AG09309 (cell line): ENCODE measurements at places on chromosomes 1 and 21.

DNA sequence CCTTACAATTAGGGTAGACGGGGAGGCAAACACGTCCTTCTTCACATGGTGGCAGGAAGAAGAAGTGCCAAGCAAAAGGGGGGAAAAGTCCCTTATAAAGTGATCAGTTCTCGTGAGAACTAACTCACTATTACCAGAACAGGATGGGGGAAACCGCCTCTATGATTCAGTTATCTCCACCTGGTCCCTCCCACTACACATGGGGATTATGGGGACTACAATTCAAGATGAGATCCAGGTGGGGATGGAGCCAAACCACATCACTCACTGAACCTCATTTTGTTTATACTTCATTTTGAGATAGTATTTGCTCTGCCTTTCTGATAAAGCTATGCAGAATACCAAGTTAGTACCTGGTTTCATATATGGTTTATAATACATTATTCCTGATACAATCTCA lies 26.5 kb downstream of the APP start:
- DNase-seq: no peak

DNA sequence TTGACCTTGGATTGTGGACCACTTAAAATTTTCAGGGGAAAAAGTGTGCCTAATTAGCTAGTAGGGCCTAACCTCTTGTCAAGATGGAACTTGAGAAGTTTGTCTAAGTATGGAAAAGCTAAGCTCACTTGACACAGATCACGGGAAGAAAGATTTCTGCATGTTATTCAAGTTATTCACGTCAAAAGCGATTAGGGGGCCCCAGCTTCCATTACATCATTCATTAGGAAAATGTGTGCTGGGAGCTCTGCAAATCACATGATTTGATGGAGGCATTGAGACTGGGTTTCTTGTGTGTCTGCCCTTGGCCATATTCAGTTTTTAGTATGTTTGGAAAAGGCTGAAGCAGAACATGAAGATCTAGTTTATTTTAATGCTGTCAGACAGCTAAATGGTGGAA lies 15.5 kb upstream of the POGZ start:
- no peak for DNase-seq

- DNase-seq: no peak
Observed at GRCh38 chr1:110242731-110243130, 32.6 kb downstream of the KCNC4 start.

- no peak for DNase-seq
Observed at GRCh38 chr1:59427784-59428183, 130.9 kb downstream of the FGGY start.

DNA sequence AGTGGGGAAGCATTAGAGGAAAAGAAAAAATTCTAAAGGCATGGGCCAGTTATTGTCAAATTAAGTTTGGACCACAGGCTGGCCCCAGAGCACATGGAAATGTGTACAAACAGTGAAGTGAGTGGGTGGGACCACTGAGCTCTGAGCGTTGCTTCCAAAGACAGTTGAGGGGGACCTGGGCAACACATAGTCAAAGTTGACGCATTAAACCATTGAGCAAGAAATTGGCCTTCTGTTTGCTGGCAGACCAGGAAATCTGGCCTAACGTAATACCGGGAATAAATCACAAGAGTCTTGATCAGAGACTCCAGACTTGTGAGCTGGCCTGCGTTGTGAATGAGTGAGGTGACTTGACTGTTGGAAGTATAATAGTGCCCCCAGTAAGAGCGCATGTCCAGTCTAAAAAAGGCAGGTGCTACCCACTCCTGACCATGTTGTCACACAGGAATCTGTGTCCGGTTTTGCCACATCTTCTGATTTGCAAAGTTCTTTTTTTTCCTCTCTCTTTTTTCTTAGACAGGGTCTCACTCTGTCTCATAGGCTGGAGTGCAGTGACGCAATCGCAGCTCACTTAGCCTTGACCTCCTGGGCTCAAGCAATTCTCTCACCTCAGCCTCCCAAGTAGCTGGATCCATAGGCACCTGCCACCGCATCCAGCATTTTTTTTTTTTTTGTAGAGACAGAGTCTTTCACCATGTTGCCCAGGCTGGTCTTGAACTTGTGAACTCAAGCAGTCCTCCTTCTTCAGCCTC lies 10.7 kb downstream of the EPHB2 start:
- no peak for DNase-seq

DNA sequence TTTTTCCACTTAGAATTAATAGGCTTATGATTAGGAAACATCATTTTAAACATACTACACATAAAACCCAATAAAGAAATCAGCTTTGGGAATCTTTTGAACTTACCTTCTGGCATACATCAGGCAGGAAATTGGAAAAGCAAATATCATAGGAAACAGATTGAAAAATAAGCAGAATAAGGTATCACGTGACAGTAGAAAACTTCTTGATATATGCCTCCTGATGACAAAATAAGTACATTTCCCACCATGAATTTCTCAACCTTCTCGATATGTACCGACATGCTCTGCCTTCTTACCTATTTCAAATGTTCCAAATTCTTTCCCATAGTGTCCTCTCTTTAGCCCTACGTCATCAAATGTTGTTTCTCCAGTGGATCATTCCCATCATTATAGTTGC lies 72.4 kb downstream of the CLCA4 start:
- no peak for DNase-seq

- no peak for DNase-seq
Observed at GRCh38 chr1:231550448-231550781, 21.9 kb downstream of the TSNAX start.

DNA sequence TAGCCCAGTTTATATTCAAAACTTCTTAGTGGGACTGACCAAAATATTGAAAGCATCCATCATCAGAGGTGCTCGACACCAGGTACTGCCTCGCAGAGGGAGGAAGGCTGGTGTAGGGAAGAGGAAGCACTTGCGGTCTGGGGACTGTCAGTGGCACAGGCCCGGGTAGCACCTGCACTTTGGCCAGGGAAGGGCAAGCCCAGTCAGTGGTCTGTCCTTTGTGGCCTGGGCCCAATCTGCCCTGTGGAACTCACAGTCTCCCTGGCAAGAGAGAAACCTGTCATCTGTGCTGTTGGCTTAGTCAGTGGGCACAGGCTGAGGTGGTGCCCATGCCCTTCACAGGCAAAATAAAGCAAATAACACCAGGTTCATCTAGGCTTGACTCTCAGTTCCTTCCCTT lies 77.4 kb downstream of the SYT6 start:
- DNase-seq: no peak

DNA sequence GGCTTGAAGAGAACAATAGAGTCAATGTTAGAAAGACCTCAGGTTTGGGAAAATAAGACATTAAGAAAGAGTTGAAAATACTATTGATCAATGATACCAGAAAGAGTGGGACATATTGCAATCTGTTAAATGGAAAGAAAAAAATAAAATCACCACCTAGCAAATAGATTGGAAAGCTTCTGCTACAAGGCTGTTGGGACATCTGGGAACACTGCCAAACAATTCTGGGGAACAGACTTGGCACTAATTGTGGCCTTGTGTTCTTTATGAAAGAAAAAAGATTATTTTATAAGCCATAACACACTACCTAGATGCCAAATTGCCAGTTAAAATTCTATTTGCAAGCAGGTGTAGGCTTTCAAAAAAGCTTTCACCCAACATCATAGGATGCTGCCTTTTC lies 137.8 kb downstream of the TSEN15 start:
- DNase-seq: no peak

DNA sequence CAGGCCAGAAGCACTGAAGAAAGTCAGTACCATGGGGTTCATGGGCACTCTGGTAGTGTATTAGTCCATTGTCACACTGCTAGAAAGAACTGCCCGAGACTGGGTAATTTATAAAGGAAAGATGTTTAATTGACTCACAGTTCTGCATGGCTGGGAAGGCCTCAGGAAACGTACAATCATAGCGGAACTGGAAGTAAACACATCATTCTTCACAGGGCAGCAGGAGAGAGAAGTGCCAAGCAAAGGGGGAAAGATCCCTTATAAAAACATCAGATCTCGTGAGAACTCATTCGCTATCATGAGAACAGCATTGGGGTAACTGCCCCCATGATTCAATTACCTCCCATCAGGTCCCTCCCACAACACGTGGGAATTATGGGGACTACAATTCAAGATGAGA lies 20.2 kb upstream of the ROR1 start:
- DNase-seq: no peak
